ENCODE measurements at places on chromosomes 6 and 20.

GRCh38 chr6:41367700-41368099, 32.3 kb downstream of the NCR2 start:
- DNase-seq, result peak; percentile 54

- DNase-seq, result no peak
These were observed 75.9 kb downstream of the PREX1 start for GRCh38 chr20:48751871-48752270.

GRCh38 chr6:160519133-160519532, 144.9 kb downstream of the LPA start:
- no peak for DNase-seq

GRCh38 chr6:33428966-33429749, 9.3 kb downstream of the SYNGAP1 start:
- no peak for DNase-seq

DNA sequence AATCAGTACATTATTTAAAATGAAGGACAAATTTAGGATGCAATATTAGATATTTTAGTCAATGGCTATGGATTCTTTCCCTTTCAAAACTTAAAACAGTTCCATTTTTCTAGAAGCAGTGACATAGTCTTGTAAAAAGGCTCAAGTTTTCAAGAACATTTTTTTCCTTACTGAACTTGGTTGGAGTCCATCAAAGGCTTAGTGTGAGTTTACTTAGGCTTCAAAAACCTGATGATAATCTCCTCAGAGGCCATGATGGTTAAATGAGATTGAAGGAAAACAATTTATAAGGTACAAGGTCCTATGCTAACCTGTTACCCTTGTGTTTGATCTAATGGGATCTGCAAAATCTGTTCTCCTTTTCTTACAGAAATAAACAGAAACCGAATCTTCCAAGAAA, 531.8 kb downstream of the UTRN start:
- no peak for DNase-seq

- DNase-seq, result no peak
These were observed 10.3 kb upstream of the TAAR9 start for GRCh38 chr6:132527791-132528190.

- no peak for DNase-seq
These were observed 281.0 kb upstream of the AGPAT4 start for GRCh38 chr6:161554883-161555282.

GRCh38 chr20:59221049-59221706, 57.6 kb downstream of the ZNF831 start:
- no peak for DNase-seq

- no peak for DNase-seq
These were observed 3.6 kb upstream of the DSN1 start for GRCh38 chr20:36777167-36777566.

DNA sequence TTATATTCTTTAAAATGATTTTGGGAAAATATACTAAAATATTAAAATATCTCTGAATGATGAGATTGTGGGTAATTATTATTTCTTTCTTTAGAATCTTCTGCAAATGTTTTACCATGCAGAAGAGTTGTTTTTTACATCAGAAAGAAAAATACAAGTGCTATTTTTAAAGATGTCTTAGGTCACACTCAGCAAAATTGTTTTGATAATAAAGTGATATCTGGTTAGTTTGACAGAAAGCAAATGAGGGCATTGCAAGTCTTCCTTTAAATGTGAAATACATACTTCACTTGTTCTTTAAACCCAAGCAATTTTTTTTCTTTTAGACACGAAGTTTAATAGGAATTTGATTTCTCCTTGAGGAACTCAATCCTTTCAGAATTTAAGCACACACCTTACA, 43.6 kb upstream of the STXBP5 start:
- no peak for DNase-seq

DNA sequence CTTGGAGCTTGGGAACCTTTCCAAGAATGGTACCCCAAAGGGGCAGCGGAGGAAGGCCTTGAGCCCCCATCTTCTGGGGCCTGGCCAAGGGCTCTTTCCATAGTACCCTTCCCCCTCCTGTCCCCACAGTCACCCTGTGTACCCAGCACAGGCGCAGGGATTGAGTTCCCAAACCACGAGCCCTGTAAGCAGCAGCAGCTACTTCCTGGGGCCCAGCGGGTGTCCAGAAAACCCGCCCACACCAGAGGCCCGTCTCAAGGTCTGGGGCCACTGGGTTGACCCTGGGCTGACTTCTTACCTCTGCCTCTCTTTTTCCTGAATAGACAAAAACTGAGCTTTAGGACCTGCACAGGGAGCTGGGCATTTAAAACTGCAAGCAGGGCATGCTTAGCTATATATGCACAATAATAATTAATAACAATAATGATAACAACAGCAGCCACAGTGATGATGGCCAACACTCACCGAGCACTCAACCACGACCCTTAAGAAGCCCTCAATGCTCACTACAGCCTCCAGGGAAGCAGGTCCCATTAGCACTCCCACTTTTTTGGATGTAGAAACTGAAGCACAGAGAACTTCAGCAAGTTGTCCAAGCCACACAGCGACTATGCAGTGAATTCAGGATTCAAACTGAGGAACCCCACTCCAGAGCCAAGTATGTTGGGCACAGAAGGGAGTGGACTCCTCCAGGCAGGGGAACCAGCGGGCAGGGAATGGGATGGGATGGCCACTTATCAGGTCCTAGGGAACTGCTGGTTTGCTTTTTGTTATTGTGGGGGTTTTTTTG, 14.5 kb downstream of the NOL4L start:
- DNase-seq, result no peak

DNA sequence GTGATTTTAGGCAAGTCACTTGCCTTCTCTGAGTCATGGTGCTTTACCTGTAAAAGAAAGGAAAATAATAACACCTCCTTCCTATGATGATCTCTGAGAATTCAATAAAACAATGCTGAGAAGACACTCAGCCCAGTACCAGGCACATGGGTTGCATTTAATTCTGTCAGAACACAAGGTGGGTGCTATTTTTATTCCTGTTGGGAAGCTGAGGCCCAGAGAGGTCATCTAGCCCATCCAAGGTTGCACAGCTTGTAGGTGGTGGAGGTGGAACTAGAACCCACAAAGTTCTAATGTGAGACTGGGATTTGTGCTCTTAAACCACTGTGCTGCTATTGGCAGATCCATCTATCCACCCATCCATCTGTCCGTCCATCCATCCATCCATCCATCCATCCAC, 39.6 kb upstream of the PTGIS start:
- no peak for DNase-seq

GRCh38 chr20:59387891-59388290, 87.5 kb downstream of the EDN3 start:
- DNase-seq, result no peak

GRCh38 chr20:1075616-1076015, 42.8 kb upstream of the PSMF1 start:
- no peak for DNase-seq

DNA sequence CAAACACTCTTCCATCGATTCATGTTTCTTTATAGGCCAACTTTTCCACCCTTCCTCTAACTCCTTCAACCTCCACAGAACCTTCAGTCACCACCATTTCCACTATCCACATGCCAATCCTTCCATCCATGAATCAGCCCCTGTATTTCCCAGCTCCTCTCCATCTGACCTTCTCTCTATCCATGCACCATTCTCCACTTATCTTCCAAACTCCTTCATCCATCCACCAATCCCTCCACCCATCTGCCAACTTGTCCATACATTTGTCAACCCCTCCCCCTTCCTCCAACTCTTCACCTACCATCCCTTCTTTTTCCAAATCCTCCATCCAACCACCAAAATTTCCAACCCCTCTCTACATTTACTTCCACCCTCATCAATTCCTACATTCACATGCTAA, 49.9 kb downstream of the MAFB start:
- DNase-seq, result no peak

- no peak for DNase-seq
These were observed 178.8 kb downstream of the ZFAND3 start for GRCh38 chr6:37998366-37998765.

GRCh38 chr6:84224251-84224650, 3.2 kb downstream of the CEP162 start:
- no peak for DNase-seq

GRCh38 chr20:54356801-54357200, 118.6 kb upstream of the DOK5 start:
- no peak for DNase-seq

DNA sequence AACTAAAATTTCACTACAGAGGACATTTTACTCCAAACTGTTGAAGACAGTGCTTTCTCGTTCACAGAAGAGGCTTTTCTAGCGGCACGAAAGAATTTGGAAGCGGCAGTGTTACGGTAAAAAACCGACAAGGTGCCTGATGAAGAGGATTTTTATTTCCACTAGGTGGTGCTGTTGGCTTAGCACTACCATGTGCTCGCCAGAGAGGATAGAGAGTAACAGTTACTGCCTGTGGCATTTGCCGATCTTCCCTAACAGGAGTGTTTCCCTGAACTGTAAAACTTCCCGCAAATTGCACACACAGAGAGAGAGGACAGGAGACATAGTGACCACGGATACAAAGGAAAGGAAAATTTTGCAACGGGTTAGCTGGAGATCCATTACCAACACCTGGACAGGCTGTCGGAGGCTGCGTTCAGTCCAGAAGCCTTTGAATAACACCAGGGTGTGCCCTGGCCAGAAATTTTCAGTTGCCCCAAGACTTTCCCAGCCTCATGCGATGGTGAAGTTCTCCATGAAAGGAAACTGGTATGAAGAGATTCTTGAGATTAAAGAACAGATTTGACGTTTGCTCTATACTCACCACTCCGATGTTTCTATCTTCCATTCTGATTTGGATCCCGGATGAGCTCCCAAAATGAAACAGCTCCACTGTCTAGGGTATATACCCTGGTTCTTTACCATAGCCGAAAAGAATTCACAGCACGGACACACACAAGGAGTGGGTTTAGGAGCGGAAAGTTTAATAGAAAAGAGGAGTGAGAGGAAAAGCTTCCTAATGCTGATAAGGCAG, 48.1 kb downstream of the HLA-DPB1 start:
- DNase-seq, result peak; percentile 53

- DNase-seq, result no peak
These were observed 216.9 kb upstream of the LRFN2 start for GRCh38 chr6:40803897-40804702.

DNA sequence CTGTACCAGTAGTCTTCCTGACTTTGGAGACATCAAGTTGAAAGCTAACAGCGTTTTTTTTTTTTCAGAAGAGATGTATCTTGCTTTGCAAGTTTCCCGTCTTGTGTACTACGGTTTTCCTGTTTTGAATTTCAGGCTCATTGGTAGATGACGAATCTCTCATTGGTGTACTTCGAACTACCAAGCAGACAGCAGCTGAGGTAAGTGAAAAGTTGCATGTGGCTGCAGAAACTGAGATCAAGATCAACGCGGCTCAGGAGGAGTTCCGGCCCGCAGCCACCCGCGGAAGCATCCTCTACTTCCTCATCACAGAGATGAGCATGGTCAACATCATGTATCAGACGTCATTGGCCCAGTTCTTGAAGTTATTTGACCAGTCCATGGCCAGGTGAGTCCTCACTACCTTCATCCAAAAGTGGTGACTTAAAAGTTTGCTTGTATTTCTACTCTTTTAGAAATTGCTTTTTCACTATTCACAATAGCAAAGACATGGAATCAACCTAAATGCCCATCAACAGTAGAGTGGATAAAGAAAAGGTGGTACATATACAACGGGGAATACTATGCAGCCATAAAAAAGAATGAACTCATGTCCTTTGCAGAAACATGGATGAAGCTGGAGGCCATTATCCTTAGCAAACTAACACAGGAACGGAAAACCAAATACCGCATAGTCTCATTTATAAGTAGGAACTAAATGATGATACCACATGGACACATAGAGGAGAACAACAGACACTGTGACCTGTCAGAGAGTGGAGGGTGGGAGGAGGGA, 110.6 kb upstream of the GLP1R start:
- DNase-seq, result no peak

GRCh38 chr6:29758761-29759160, 35.5 kb downstream of the HLA-F start:
- no peak for DNase-seq

GRCh38 chr6:110826236-110827129, 11.2 kb upstream of the CDK19 start:
- no peak for DNase-seq

GRCh38 chr20:48384147-48384818, 443.5 kb downstream of the PREX1 start:
- no peak for DNase-seq

GRCh38 chr6:1654054-1654453, 44.3 kb downstream of the FOXC1 start:
- DNase-seq, result no peak

DNA sequence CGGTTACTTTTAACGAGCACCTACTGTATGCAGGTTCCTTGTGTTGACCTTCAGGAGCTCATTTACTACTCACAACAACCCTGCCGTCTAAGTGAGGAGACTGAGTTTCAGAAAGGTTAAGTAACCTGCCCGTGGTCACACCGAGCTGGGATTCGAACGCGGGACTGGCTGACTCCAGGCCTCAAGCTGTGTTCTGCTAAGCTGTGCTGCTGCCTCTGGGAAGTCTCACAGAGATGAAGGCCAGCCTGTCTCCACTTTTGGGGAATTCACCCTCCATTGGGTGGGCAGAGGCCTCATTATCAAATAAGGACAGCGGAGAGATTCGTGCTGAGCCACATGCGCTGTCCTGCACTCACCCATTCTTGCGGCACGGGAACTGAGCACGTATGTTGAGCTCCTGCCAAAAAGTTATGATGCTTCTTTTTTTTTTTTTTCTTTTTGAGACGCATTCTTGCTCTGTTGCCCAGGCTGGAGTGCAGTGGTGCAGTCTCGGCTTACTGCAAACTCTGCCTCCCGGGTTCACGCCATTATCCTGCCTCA, 25.9 kb upstream of the MYT1 start:
- no peak for DNase-seq

DNA sequence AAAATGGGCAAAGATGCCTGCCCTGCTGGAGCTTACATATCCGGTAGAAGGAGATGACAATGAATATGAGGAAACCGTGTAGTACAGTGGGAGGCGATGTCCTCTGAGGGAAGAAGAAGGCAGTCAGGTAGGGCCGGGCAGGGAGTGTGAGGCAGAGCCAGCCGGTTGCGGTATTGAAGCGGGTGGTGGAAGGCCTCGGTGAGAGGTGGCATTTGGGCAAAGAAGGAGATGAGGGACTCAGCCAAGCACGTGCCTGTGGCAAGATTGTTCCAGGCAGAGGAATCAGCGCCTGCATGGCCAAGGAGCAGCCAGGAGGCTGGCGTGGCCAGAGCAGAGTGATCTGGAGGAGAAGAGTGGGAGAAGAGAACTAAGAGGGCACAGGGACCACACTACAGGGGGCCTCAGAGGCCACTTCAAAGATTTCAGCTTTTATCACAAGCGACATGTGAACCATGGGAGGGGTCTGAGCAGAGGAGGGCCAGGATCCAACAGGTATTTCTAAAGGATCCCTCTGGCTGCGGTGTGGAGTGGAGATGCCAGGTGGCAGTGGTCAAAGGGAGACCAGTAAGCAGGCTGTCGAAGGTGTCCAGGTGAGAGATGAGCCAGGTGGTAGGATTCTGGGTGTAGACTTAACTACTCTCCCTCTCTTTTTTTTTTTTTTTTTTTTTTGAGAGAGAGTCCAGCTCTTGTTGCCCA, 13.8 kb downstream of the MDFI start:
- no peak for DNase-seq

GRCh38 chr20:33940666-33941065, 53.0 kb upstream of the RALY start:
- no peak for DNase-seq

- DNase-seq, result no peak
These were observed 57.8 kb upstream of the PNRC1 start for GRCh38 chr6:89022798-89023197.
